ENCODE measurements at places on chromosomes 7 and 10. TPM values are rescaled to one million over a fixed set of nuclear protein-coding genes. Genes with fewer than 3 reads are reported as not detected.

DNA sequence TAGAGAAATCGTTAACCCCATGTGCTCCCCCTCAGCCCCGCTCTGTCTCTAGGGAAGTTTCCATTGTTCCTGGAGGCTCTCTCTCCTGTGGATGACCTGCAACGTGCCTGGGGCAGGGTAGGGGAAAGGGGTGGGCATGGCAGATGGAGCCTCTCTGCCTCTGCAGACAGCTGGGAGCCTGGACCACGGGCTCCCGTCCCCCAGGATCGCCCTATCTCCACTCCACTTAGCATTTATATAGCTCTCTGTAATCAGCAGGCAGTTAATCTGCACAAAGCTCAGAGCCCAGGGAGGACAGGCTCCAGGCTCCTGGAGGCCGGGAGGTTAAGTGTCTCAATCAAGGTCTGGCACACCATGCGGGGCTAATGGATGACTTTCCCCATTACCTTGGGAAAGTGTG is 369.7 kb downstream of the PLXNA4 start:
- no peak for DNase-seq

DNA sequence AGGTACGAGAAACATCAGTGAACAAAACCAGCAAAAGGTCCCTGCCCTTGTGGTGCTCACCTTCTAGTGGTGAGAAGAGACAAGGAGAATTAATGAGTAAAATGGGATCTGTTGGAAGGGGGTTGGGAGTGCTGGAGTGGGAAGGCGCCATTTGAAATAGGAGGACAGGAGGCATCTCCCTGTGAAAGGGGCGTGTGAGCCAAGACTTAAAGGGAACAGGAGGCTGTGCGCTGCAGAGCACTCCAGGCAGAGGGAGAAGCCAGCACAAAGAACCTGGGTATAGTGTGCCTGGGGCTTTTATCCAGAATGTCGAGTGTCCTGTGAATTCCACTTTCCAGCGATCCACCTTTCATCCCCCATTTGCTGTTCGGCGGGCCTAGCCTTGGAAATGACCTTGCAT is 497.9 kb upstream of the GALNT17 start:
- no peak for DNase-seq

GRCh38 chr10:123395906-123396305 is 241.7 kb downstream of the BUB3 start:
- no peak for DNase-seq

DNA sequence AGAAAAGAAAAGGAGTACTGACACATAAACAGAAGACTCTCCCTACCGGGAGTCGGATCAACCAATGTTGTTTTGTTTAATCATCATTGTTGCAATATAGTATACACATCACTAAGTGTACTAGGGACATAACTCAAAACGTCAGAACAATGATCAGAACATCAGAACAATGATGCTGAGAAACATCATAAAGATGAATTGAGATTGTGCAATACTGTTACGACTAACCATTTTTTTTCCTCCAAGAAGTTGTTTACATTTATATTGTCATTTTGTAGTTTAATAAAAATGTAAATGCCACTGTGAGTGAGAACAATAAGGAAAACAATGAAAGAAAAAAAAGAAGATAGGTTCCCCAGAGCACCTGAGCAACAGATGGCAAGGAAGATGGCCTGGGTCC is 663.1 kb upstream of the PCDH15 start:
- DNase-seq = no peak

- DNase-seq = peak; percentile 11
Measured at GRCh38 chr7:8014399-8014798, 45.8 kb downstream of the GLCCI1 start.

- DNase-seq = no peak
Measured at GRCh38 chr7:127692200-127692599, 40.2 kb downstream of the SND1 start.

- no peak for DNase-seq
Measured at GRCh38 chr10:8967061-8967460, 912.6 kb downstream of the GATA3 start.

DNA sequence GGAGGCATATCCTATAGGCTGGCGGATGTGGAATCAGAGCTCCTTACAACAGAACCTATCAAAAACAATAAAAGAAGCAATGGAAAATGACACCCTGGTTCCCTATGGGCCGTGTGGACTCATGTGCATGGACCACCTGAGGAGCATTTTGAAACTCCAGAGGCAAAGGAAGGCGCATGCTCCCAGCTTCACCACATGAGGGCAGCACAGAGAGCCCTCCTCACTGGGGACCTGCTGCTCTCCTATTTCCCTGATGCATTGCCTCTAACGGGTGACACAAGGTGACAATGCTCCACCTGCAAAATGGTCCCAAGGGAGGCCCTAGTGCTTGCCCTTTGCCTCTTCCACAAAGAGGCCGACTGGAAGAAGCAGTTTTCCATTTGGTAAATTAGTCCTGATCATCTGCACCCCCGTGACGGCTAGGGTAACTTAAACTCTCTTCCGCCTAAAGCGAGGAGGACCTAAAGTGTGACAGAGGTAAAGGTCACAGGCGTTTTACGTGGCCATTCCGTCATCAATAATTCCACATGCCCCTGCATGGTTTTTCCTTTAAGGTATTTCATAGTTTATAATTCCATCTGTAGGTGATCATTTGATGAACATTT is 67.7 kb downstream of the GPAM start:
- DNase-seq = peak; percentile 66

DNA sequence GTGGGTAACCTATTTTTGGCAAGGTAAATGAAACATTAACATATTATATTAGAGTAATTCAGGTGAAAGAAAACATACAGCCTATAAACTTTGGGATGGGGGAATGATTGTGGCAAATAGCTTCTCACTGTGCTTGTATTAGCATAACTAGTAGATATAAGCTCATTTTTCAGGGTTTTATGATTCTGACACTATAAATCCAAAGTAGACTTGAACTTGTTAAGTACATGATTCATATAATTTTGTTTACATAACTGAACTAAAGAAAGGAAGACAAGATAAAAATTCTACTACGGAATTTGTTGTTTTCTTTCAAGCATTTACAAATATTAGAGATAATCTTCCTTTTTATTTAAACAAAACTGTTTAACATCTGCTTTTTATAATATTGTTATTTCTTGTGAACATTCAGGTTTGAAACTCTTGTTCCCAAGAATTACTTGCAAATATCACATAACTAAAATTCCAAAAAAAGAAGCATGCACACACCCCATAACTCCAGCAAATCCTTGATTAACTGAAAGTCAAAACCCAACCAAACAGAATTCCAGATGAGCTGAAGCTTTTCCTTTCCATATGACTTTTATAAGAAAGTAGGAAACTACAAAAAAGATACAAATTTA is 142.3 kb downstream of the JAZF1 start:
- no peak for DNase-seq

GRCh38 chr7:120717166-120717565 is 140.8 kb downstream of the TSPAN12 start:
- no peak for DNase-seq

DNA sequence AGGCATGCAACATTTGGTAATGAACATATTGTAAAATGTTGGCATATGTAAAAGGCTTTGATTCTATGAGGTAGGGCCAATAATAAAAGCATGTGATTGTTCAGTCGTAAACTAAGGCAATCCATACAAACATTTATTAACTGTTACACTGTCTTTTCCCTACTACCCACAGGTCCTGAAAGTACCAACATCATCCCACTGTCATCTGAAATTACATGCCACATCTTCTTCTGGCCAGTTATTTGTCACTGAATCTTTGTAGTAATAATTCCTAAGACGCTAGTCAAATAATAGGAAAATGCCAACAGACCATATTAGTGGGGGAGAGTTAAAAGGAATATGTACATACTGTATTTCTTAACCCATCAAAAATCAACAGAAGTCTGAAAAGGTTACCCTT is 27.2 kb downstream of the DNAJC1 start:
- DNase-seq = no peak

The ANK3 gene
- 11.5 TPM for total RNA-seq

The SPDYE2B gene
- not detected for total RNA-seq

The ACTL6B gene
- total RNA-seq = 0.13 TPM

The PHKG1 gene
- total RNA-seq = 1.7 TPM

The CRPPA gene
- 2.5 TPM for total RNA-seq

All from HT-29 (cell line).